Stimulated activated CD8-positive, alpha-beta memory T cell treated with anti-CD3 and anti-CD28 coated beads, Interleukin-7, amount 100 ng/mL, for 4 hours (primary cell): ENCODE measurements at places on chromosomes 4 and X.

GRCh38 chr4:109065006-109065405 lies 237.5 kb downstream of the COL25A1 start:
- DNase-seq, result no peak

GRCh38 chr4:155248002-155248896 lies 39.8 kb downstream of the NPY2R start:
- DNase-seq, result no peak

DNA sequence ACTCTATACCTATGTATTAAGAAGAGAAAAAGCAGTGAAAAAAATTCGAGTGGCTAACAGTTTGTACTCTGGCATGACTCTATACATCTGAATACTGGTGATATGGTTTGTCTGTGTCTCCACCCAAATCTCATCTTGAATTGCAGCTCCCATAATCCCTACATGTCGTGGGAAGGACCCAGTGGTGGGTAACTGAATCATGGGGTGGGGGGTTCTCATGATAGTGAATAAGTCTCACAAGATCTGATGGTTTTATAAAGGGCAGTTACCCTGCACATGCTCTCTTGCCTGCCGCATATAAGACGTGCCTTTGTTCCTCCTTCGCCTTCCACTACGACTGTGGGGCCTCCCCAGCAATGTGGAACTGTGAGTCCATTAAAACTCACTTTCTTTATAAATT lies 70.4 kb downstream of the LRBA start:
- no peak for DNase-seq

GRCh38 chr4:156677131-156677531 lies 294.5 kb downstream of the PDGFC start:
- DNase-seq, result no peak

DNA sequence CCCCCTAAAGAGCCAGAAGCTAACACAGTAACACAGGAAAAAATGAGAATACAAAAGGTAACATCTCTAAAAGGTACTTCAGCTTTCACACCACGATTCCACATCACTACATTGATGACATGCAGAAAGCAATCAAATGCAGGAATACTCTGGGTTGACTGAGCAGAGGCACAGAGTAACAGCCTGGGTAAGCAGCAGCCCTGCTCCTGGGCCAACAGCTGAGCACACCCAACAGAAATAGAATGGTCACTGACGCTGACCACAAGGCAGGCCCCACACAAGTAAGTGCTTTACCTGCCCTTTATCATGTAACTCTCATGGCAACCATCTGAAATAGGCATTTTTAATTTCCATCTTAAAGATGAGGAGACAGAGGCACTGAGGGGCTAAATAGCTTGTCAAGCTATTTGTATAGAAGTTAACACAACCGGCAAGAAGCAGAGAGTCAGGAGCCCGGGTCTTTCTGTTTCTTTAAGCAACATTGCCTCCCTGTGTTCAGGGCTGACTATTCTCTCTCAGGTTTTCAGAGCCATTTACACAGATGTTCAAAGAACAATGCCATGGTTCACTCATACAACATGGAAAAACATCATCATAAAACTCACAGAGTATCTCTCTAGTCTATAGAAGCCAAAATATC lies 168.9 kb downstream of the ZNF674 start:
- no peak for DNase-seq

DNA sequence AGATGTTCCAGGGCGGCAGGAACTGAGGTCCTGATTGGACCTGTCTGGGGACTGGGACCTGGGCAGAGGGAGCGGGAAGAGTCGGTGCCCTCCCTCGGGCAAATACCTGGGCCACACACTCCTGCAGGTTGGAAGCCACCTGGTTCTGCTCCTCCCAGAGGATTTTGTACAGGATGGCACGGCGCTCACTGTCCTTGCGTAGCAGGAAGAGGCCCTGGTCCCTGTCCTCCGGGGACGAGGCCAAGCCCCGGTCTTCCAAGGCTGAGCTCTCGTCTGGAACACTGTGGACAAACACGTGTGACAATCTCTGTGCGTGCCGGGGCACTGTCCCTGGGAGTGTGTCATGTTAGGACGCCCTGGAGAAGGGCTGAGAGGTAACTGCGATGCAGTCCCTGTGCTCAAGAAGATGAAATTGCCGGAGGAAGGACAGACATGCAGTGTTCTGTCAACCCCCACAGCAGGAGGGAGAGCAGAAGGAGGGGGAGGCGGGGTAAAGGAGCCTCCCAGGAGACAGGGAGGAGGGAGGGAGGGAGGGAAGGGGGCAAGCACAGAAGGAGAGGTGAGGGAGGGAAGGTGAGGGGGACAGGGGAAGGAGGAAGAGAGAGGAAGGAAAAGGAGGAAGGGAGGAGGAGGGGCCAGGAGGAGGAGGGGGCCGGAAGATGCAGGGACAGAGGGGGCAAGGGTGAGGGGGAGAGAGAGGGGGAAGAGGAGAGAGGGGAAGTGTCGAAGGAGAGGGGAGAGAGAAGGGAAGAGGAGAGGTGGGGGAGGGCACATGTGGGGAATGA lies 29.0 kb downstream of the PDHA1 start:
- DNase-seq, result no peak

GRCh38 chr4:6999172-7000086 lies 43.7 kb upstream of the TADA2B start:
- DNase-seq, result no peak
